Hindlimb muscle (tissue), 1 donor: ENCODE measurements at places on chromosomes 7 and 10.

- no peak for DNase-seq
These were observed 28.4 kb upstream of the PFKFB3 start for GRCh38 chr10:6174201-6174874.

GRCh38 chr7:2109936-2110609 is 122.7 kb downstream of the MAD1L1 start:
- no peak for DNase-seq

GRCh38 chr7:99778880-99779279 is 5.1 kb downstream of the CYP3A4 start:
- no peak for DNase-seq

DNA sequence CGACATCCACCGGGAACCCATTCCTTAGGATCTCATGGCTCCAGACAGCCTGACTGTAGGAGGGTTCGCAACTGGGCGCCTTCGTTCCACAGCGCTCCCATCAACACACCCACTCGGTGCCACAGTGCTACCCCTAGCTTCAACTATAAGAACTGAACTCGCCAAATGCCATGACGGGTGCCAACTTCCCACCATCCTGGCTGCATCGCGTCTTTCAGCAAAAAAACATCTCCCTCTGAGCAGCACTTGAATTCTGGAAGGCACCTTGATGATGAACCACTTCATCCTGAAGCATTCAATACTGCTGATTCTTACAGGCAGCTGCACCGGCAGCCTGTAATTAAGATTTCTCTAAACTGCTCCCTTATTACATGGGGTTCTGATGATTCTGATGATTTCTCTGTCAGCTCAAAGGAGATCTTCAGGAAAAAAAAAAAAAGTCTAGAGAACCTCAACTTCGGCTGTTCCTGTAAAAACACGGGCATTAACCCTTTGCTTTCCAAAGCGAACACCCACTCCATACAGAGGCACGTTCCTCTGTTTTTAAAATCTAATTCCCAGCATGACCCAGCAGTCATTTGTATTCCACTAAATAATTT is 1.3 kb downstream of the CYTH3 start:
- no peak for DNase-seq
